Progenitor cell of endocrine pancreas (in vitro differentiated cells): ENCODE measurements at places on chromosomes 3 and 15.

- DNase-seq, result no peak
Observed at GRCh38 chr3:2485027-2485375, 386.3 kb downstream of the CNTN4 start.

DNA sequence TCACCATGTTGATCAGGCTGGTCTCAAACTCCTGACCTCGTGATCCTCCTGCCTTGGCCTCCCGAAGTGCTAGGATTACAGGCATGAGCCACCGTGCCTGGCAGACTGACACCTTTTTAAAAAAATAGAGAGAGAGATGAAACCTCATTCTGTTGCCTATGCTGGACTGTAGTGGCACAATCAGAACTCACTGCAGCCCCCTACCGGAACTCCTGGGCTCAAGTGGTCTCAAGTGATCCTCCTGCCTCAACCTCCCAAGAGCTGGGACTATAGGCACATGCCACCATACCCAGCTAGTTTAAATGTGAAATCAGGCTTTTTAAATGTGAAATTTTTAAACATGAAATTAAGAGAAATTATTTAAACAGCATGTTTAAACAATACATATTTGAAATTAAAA lies 265.2 kb upstream of the UBE2E1 start:
- no peak for DNase-seq

- no peak for DNase-seq
Observed at GRCh38 chr15:76138436-76138835, 78.7 kb downstream of the TMEM266 start.

DNA sequence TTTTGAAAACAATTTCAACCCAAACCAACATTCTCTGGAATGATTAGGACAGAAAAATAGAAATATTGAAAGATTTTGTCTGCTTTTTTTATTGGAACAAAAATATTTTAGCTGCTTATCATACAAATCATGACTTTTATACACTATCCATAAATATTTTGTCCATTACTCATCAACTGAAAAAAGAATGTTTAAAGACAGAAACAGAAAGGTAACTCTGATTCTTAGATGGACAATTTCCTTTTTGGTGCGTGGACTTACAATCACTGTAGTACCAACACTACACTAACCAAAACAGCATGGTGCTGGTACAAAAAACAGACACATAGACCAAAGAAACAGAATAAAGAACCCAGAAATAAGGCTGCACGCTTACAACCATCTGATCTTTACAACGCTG lies 582.8 kb upstream of the CCDC54 start:
- DNase-seq, result no peak

- DNase-seq, result no peak
Observed at GRCh38 chr15:65766422-65767263, 25.4 kb downstream of the DENND4A start.

GRCh38 chr3:186506857-186507256 lies 37.3 kb downstream of the CRYGS start:
- DNase-seq, result no peak

- DNase-seq, result no peak
Observed at GRCh38 chr15:71449363-71449762, 334.1 kb downstream of the THSD4 start.

DNA sequence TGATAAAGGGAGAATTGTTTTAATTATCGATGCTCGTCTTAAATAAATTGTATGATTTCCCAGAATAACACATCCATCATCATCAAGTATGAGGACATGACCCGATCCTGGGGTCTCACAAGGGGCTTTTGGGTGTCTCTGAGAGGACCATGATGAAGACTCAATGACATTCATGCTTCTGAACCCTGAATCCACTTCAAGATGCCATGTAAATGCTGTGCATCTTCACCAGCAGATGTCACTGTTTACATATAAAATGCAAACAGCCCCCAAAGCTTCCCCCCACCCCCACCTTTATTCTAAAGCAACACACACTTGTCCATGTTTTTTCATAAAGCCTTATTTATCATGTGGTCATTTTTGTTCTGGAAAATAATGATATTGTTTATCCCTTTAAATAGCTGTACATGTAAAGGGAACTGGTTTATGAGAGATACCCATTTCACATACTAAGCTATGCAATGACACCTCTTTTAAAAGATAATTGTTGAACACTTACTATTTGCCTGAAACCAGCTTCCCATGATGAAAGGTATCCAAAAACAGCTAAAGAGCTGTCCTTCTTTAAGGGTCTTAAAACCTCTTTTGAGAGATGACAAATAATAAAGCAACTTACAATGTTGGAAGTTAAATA lies 69.7 kb upstream of the UBE3A start:
- no peak for DNase-seq

DNA sequence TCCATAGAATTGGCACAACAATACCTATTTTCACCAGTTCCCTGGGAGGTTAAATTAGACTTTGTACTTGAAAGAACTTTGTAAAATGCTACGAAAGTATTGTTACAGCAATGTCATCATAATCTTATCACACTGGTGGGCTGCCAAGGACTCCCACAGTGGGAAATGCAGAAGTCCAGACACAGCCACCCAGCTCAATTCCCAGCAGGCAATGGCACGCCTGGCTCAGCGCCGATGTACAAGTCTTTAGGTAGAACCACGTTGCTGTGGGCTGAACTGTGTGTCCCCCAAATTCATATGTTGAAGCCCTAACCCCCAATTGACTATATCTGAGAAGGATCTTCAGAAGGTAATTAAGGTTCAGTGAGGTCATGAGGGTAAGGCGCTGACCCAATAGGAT lies 12.3 kb downstream of the MYO5C start:
- DNase-seq, result no peak

DNA sequence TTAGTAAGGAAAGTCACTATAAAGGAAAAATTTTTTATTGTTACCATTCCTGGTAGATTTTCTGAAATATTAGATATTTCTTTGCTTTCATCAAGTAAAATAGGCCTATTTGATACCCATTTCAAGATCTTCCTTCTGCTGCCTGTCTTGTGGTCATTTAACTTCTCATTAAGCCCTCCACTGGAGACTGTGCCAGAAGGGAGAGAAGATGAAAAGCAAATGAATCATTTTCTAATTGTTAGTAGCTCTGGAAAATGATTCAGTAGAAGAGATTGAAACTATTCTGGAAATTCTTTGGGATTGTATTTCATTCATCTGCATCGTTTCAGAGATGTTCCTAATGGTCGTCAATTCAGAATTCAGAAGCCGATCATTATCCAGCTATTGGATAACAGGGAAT lies 3.2 kb downstream of the KCTD6 start:
- DNase-seq, result no peak

GRCh38 chr3:81674690-81675089 lies 86.8 kb downstream of the GBE1 start:
- DNase-seq, result no peak

- no peak for DNase-seq
Observed at GRCh38 chr15:31156226-31156625, 54.7 kb upstream of the TRPM1 start.

- no peak for DNase-seq
Observed at GRCh38 chr15:79515300-79516027, 83.3 kb downstream of the MINAR1 start.

- no peak for DNase-seq
Observed at GRCh38 chr3:8875836-8876235, 87.4 kb downstream of the RAD18 start.

DNA sequence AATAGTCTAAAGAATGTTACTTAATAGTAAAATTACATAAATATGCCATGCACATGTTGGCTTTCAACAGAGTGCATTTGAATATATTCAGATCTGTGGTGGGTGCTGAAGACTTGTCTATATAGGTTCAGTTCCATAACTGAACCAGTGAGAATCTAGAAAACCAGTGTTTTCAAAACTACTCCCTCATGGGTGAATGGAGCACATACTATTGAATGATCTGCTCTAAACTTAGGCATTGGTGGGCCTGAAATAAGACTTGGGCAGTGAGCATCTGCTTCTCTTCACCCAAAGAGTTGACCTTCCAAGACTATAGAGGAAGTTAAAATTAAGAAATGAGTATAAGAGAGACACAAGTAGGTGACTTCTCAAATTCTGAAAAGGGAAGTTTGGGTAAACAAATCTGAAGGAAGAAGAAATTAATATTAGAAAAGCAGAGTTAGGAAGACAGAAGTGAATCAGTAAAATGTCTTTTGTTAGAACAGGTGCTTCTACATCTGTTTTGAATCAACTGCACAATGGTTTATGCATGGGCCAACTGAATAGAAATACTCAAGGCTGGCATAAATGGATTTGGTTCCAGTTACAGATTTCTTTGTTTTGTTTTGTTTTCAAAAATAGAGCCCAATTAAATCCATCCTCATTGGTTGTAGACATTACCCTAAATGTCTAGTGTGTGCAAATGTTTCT lies 19.3 kb downstream of the ALCAM start:
- DNase-seq, result no peak

DNA sequence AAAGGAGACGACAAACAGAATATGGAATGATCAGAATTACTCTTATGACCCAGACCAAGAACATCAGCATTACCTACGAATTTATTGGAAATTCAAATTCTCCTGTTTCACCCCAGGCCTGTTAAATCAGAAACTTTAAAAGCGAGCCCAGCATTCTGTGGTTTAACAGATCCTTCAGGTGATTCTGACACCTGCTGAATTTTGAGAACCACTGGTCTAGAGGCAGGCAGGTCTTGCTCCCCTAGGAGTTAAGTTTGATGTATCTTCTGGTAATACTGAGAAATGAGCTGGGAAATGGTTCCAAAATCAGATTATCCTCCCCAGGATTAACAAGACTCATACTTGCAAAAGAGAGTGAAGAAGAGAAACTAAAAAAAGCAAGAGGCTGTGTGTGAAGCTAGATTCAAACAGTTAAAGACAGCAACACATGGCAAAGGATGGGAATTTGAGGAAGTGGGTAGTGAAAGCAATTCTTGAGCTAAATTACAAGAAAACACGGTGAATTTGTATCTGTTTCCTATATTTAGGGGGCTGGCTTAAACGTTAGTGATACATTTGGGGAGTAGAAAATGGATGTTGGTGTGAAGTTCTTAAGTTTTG lies 66.0 kb downstream of the FLNB start:
- DNase-seq, result no peak

GRCh38 chr3:95442766-95443165 lies 1371.6 kb upstream of the EPHA6 start:
- no peak for DNase-seq

DNA sequence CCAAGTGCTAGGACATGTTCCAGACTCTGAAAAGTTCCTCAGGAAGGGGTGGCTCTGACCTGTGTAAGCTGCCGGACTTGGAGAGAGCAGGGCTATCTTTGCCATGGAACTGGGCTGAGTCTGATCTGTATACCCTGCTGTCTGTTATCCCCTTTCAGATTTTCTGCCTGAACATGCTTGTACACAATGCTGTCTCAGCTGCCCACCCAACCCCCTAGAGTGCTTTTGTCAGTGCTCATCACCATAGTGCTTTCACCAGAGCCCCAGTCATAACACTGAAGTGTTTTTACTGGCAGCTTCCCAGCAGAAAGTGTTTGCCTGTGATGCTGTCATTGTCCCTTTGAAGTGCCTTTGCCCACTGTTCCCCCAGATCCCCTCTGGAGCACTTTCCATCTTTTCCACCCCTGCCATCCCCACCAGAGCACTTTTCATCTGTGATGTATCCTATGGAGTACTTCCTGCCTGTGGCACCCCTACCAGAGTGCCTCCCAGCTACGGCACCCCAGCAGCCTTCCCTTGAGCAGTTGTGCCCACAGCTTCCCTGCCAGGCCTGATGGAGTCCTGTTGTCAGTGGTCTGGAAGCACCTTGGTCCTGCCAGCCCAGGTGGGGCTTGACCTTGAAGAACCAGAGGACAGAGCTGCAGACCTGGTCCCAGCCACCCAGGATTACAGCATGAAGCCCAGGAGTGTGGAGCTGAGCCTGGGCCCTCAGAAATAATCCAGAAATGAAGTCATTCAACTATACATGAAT lies 397.7 kb downstream of the DIPK2A start:
- no peak for DNase-seq

GRCh38 chr3:81760924-81761903 lies at the start of gene GBE1:
GBE1 (minus strand) TSS chr3:81761645; CDS start chr3:81761517, 128 bp downstream.
- DNase-seq, result peak; percentile 75

DNA sequence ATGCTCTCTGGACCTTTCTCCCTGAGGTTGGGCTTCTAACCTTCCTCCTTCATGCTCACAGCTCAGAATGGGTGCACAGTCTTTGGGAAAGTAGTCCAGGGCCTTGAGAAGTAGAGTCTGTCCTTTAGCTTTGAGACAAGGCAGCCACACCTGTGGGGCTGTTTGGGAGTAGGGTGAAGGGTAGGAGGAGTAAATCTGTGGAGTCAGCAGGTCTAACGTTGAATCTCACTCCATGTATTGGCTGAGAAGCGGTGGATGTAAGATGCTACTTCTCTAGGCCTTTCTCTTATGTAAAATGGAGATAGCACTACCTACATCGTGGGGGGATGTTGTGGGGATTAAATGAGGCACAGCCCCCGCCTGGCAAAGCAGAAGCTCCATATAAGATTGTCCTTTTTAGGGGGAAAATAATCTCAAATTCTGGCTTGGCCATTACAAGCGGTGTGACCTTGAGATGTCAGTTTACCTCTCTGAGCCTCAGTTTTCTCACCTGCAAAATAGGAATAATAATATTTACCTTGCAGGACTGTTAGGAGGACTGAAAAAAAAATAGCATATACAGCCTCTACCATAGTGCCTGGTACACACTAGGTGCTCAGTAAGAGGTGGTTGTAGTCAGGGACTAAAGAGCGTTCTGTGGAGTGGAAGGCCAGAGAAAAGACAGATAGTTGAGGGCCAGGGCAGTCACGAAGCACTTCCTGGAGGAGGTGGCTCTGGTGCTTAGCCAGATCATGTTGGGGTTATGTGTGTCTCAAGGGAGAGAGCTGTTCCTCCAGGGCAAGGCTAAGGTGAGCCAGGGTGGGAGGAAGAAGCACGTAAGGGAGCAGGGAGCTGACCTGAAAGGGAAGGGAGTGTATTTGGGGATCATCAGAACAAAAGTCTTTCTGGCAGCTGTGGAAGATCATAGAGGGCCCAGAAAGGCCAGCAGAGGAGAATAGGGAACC lies 82.8 kb upstream of the MRPS22 start:
- DNase-seq, result no peak

GRCh38 chr3:111733154-111733553 lies 125.9 kb upstream of the PHLDB2 start:
- DNase-seq, result peak; percentile 24

DNA sequence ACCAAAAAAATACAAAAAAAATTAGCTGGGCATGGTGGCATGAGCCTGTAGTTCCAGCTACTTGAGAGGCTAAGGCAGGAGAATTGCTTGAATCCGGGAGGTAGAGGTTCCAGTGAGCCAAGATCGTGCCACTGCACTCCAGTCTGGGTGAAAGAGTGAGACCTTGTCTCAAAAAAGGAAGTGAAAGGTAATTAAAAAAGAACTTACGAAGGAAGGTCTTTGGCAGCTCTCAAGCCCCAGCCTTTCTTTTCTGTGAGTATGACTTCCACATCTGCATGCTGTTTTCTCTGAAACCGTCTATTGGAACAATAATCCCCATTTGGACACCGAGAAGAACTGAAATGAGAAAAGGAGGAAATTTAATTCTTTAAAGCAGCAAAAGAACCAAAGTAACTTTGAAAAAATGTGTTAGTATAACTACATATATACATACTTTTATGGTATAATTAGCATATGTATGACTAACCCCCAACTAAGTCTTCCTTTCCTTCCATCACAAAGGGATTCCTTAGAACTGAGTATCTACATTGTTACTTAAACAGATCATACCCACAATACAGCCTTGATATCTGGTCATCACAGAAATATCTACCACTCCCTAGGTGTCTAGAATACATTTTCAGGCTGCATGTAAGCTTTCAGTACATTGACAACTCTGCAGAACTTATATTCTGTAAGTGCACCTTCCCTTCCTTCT lies 50.1 kb downstream of the SETD2 start:
- DNase-seq, result no peak
